HepG2 (cell line): ENCODE measurements at places on chromosomes 6 and 20.

DNA sequence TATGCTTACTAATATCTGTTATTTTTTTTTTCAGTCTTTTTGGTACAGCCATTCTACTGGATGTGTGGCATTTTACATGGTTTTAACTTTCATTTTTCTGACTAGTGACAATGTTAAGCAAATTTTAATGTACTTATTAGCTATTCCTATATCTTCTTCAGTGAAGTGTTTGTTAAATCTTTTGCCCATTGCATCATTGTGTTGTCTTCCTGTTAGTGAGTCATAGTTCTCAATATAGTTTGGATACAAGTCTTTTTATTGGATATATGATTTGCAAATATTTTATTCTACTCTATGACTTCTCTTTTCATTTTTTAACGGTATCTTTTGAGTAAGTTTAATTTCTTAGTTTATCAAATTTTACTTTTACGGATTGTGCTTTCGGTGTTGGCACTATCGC is 519.4 kb downstream of the CDKAL1 start:
- no peak for DNase-seq

- peak; percentile 60 for DNase-seq
Observed at GRCh38 chr6:100482698-100483097, 18.0 kb upstream of the SIM1 start.

- peak; percentile 82 for DNase-seq
Observed at GRCh38 chr20:41329435-41330342, 10.9 kb upstream of the LPIN3 start.

DNA sequence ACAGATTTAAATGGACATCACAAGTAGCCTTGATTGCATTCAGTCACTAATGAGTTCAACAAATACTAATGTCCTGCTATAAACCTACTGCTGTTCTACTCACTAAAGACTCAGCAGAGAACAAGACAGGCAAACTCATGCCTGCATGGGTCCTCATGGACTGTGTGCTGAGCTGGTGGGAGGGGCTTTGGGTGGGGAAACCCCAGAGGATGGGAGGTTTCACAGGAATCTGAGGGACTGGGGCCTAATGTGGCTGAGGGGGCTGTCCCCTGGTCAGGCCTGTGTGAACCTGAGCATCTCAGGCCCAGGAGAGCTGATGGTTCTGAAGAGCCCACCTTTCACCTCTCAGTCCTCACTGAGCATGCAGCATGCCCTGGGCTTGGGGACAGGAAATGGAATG is 1.4 kb downstream of the CST8 start:
- DNase-seq: no peak

- DNase-seq: no peak
Observed at GRCh38 chr6:155493026-155493693, 37.5 kb upstream of the NOX3 start.

GRCh38 chr20:36010076-36010475 is 41.7 kb downstream of the CNBD2 start:
- peak; percentile 45 for DNase-seq

DNA sequence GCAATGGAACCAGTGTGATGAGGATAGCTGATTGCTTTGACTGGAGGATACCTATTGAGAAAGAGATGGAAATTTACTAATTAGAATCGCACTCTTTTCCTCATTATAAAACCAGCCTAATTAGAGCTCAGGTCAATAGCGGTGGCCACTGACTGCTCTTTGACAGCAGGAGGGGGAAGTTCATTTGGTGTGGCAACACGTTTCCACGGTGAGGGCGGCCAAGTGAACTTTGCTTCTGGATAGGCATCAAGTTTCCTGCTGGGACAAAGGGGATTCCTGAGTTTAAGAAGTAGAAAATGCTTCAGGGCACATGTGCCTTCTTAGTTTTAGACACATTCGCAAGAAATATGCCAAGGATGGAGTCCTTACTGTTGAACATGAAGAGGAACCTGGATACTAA is 145.3 kb upstream of the NRN1 start:
- no peak for DNase-seq

DNA sequence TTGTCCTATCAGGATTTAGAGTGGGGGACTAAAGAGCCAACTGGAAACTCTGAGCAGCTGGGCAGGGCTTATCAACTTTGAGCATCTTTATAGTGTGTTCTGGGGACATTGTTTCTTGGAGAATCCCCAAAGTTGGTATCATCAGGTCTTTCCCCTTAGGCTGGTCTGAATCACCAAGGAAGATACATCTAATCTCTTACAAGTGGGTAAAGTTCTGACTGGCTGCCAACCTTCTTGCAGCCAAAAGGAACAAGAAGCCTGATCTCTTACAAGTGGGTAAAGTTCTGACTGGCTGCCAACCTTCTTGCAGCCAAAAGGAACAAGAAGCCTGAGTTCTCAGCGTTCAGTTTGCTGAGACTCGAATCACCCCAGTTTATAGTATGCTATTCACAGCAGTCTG is 1.6 kb upstream of the MED23 start:
- no peak for DNase-seq

- DNase-seq: no peak
Observed at GRCh38 chr6:15400572-15401004, 154.7 kb downstream of the JARID2 start.

- peak; percentile 99 for DNase-seq
Observed at GRCh38 chr20:33009214-33010132, 2.0 kb downstream of the BPIFB2 start.

DNA sequence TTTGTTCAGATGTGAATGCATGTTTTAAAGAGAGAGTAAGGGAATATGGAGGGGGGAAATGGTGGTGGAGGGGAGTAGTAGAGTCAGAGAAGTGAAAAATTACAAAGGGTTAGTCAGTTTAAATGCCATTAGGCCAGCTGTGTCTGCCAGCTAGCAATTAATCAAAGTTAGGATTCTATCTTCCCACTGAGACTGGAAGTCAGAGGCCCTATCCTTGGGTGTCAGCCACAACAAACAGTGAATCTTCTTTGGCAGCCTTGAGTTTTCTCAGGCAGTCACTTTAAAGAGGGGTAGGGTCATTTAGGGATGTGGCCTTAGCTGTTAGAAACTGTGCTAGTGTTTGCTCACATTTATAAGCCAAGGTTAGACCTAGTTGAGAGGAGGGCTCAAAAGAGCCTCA is 120.5 kb upstream of the BTBD3 start:
- no peak for DNase-seq

DNA sequence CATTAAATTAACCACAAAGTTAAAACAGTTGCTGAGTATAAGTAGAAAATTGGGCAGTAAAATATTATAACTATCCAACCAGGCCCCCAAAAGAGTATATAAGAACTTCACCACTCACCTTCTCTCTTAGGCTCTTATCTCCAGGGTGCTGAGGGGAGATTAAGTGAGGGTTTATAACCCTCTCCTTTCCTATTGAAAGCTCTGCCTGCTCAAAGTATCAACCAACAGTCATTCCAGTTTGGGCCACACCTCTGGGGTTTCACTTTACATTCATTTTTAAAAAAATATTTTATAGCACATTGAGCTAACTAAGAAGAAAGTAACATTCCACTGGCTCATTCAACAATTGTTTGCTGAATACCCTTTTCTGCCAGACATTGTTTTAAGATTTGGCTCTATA is 22.1 kb downstream of the GSTA4 start:
- no peak for DNase-seq

GRCh38 chr6:118896339-118897136 is 2.6 kb downstream of the ASF1A start:
- peak; percentile 78 for DNase-seq

DNA sequence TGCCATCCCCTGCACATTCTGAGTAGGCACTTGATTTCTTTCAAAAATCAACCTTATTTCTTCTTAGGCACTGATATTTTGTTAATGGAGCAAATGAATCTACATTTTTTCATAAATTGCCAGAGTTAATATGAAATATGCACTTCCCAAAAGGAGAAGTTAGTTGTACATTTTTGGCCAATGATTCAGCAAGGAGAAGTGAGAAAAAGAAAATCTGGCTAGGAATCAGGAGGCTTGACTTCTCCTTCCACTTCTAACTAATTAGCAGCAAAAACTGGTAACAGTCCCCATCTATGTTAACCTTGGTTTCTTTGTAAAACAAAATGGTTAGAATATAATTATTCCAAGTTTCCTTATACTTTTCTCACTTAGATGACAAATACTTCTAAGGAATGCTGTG is 7.0 kb upstream of the DSE start:
- no peak for DNase-seq

DNA sequence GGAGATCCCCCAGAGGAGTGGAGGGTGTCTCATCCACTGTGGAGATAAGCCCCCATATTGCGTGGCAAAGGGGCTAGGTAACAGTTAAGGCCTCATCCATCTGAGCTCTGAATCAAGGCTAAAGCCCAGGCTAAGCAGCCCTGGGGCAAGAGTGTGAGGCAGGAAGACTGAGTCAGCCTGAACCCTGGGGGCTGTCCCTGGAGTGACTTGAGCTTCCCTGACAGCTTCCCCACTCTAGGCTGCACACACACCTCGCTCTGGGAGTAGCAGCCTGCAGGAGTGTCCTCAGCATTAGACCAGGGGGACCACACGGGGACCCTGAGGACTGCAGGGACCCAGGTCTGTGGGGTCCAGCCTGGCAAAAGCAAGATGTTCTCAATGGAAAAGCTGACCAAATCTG is 27.9 kb downstream of the UBD start:
- DNase-seq: no peak

- DNase-seq: no peak
Observed at GRCh38 chr20:53837126-53837826, 233.1 kb downstream of the BCAS1 start.

- no peak for DNase-seq
Observed at GRCh38 chr20:14580418-14581074, 243.1 kb upstream of the FLRT3 start.

DNA sequence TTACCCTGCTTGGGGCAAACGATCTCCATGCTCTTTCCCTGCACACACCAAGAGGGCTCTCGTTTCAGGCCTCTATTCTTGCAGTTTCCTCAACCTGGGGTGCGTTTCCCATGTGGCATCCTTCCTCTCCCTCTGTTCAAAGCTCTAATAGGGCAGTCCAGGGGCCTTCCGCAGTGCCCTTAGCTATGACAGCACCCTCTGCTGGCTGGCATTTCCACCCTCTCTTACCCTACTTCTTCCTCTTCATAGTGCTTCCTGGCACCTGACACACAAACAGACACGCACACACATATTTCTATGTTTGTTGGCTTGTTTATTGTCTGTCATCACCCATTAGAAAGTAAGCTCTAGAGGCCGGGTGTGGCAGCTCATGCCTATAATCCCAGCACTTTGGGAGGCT is 294.0 kb downstream of the CLIC5 start:
- no peak for DNase-seq

GRCh38 chr6:14880677-14881076 is 365.2 kb upstream of the JARID2 start:
- no peak for DNase-seq

GRCh38 chr6:95515975-95516374 is 61.4 kb upstream of the MANEA start:
- no peak for DNase-seq

- no peak for DNase-seq
Observed at GRCh38 chr6:161561908-161562307, 288.0 kb upstream of the AGPAT4 start.

DNA sequence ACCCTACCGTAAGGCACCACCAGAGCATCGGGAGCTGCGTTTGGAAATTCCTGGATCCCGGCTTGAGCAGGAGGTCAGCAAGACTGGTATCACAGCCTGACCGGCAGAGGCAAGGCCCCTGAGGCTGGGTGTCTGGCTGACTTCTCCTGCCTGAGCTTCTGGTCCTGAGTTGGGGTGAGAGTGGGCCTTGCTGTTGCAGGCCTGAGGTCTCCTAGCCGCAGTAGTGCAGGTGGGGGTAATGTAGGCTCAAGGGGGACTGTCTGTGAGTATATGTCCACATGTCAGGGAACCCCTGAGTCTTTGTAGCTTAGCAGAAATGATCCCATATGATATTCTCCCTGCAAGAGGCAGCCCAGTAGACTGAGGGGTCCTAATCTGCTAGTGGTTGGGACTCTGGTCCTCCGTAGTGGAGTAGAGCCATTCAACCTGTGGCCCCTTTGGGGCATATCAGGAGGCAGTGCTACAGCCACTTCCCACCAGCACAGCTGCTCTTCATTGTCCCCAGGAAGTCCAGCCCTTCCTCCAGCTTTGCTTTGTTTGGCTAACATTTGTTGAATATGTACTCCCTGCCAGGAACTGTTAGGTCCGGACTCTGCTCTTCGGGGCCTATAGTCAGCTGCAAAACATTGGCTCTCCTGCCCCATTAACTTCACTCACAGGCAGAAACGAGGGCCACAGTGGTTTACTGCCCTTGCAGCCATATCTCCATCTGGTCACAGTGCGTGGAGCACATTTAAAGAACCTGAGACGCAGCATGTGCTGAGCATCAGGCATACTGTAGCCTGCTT is 10.9 kb downstream of the LRRC73 start:
- DNase-seq: peak; percentile 75

- DNase-seq: no peak
Observed at GRCh38 chr6:73362869-73363536, 545 bp downstream of the KHDC3L start.

- no peak for DNase-seq
Observed at GRCh38 chr6:132933090-132933489, 118.7 kb downstream of the RPS12 start.

DNA sequence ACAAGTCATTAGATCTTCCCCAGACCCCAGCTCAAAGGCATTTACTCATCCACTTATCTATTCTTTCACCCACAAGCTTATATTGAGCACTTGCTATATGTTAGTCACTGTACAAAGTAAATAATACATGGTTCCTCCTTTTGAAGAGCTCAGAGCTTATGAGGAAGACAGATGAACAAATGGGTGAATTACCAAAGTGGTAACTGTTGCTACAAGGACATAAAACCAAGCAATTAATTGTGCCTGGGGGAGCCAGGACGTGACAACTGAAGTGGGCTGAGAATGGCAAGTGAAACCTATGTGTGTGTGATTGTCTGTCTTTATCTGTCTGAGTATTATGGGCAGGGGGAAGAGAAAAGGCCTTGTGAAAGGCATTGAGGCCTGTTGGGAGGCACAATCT is 45.6 kb upstream of the AKIRIN2 start:
- DNase-seq: no peak

GRCh38 chr6:137882225-137882961 is 15.3 kb downstream of the TNFAIP3 start:
- no peak for DNase-seq
